Fibroblast of lung (primary cell): ENCODE measurements at places on chromosomes 2 and 18. TPM values are rescaled to one million over a fixed set of nuclear protein-coding genes. Genes with fewer than 3 reads are reported as not detected.

GRCh38 chr18:56451188-56451587 lies 187.2 kb downstream of the TXNL1 start:
- DNase-seq = peak; percentile 29

DNA sequence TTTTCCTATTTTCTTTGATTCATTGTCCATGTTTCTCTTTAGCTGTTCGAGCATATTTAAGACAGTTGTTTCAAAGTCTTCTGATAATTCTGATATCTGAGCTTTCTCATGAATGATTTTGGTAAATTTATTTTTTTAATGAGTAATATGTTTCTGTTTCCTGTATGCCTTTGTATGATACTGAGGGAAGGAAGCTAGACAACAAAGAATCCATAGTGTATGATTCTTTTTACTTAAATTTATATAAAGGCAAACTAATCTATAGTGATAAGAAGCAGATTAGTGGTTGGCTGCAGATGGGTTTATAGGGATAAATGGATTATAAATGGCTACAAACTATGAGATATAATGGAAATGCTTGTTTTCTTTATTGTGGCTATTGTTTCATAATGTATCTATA lies 352.7 kb upstream of the CDH2 start:
- DNase-seq = no peak

GRCh38 chr2:237132799-237133198 lies 47.1 kb downstream of the COPS8 start:
- no peak for DNase-seq

- DNase-seq = no peak
These were observed 13.2 kb upstream of the MARCHF4 start for GRCh38 chr2:216385478-216385877.

The CDH19 gene
- total RNA-seq = not detected in 2 replicates

The B3GNT7 gene
- under 0.01 and 0.17 TPM in 2 replicates for total RNA-seq

The SPEG gene
- total RNA-seq = 13.1 and 20.1 TPM in 2 replicates

The RBM43 gene
- 4.9 and 12.4 TPM in 2 replicates for total RNA-seq

DNA sequence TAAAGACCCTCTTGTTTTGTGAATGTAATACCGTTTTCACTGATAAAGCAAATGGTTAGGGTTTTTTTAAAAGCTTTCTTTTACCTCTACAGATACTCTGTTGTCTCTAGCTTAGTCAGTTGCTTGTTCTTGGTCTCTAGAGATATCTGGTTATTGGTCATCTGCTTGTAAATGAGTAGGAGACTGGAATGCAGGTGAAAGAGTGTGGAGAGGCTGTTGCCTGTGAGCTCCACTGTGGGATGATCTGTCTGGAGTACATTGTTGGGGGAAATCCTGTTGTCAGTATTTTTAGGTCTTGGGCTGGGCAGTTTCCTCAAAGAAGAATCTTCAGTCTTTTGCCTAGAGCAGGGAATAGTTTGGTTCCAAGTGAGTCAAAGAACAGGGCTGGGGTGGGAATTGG lies 67.7 kb downstream of the SMCHD1 start:
- DNase-seq = no peak

DNA sequence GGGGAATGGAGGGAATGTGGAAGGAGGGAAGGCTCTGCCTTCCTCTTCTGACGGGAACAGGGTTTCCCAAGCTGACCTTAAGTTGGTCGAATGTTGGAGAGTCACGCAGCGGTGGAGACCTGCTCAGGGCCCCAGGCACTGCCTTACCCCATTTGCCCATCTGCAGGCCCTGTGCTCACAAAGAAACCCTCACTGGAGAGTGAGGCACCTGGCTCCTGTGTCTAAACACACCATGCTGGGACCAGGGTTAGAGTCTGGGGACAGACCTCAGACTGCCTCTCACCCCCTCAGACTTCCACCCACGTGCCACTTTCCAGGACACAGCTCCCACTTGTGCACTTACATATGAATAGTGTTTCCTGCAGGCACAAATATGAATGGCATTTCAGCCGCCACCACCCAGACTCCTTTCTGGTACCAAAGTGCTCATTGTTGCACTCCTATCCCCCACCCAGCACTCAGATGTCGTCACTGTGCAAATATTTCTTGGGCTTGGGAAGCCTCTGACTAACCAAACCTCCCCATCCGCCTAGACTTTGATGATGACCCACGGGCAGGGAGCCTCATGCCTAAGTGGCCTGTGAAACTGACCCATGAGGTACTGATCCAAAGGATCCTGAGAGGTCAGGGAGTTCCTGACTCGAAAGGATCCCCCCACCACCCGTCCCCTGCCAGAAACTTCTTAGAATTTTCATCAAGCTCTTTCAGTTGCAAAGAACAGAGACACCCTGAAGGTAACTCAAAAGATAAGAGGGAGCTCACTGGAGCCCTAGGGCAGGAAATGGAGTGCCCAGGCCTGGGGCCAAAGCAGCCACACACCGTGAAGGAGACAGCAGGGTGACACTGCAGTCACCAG lies 78.3 kb downstream of the STPG4 start:
- DNase-seq = peak; percentile 99

The CYS1 gene
- total RNA-seq = 1.5 and 5.1 TPM in 2 replicates

GRCh38 chr2:105397953-105398335 lies 907 bp downstream of the FHL2 start:
- peak; percentile 58 for DNase-seq

- DNase-seq = no peak
These were observed 38.4 kb upstream of the PPP1R1C start for GRCh38 chr2:181947273-181947672.

DNA sequence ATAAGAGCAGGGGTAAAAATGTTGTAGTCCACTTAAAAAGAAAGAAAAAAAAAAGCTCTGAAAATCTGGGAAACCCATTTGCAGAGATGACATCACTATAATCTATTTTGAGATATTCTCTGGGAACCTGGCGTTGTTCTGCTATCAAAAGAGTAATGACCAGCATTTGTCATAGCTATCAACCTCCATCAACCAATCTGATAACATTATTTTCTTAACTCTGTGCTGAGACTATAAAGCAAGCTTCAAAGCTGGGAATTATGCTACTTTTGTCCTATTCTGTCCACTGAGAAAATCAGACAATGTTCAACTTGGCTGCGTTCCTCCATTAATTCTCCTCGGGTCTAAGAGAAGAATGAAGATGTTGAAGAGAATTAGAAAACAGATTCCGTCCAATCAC lies 107.5 kb downstream of the STK39 start:
- DNase-seq = peak; percentile 74

The UGT1A5 gene
- not detected in 2 replicates for total RNA-seq

GRCh38 chr18:25621144-25621543 lies 269.2 kb upstream of the ZNF521 start:
- DNase-seq = peak; percentile 9

- DNase-seq = peak; percentile 80
These were observed 56.3 kb downstream of the SCG2 start for GRCh38 chr2:223545830-223546229.

The POMC gene
- total RNA-seq = 0.66 and 1.8 TPM in 2 replicates

- DNase-seq = no peak
These were observed 137.8 kb downstream of the ZAP70 start for GRCh38 chr2:97851172-97851571.

The ITPRIPL1 gene
- total RNA-seq = 4.1 and 4.6 TPM in 2 replicates
